ENCODE measurements at places on chromosomes 11 and 22.
A peak's percentile ranks its signal among the peaks of the same experiment; 100 is the strongest.

GRCh38 chr11:62654297-62654696 is 1.2 kb upstream of the INTS5 start:
- no peak for DNase-seq

DNA sequence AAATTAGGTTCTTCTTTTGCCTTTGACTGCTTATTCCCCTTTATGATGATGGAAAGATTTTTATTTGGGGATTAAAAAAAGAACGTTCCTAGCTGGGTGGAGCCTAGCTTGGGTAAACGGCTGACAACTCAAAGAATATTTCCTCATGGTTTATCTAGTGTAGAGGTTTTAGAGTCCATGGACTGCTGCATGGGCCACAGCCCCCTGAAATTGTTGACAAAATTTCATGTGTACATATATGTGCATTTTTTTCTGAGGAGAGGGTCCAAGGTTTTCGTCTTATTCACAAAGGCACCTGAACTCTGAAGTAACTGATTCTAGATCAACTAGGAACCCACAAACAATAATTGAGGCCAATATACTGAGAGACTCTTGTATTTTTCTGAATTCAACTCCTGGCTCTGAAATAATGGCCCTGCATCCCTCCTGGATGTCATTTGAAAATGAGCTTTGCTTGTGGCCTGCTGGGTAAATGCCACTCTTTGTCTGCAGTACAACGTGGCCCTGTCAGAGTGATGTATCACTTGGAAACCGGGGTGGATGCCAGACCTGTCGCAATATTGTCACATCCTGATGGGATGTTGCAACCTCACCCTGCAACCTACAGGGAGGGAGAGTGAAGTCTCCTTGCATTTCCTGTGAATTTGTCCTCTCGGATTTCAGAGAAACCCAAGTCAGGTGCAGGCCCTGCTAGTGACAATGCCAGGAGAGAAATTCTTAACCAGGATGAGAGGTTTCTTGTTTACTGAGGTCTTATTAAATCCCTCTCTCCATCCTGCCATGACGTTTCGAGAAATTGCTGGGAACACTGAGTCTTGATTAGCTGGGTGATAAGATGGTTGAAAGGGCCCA is 33.8 kb downstream of the EHF start:
- no peak for DNase-seq

GRCh38 chr11:132072044-132072857 is 701.8 kb downstream of the NTM start:
- no peak for DNase-seq

DNA sequence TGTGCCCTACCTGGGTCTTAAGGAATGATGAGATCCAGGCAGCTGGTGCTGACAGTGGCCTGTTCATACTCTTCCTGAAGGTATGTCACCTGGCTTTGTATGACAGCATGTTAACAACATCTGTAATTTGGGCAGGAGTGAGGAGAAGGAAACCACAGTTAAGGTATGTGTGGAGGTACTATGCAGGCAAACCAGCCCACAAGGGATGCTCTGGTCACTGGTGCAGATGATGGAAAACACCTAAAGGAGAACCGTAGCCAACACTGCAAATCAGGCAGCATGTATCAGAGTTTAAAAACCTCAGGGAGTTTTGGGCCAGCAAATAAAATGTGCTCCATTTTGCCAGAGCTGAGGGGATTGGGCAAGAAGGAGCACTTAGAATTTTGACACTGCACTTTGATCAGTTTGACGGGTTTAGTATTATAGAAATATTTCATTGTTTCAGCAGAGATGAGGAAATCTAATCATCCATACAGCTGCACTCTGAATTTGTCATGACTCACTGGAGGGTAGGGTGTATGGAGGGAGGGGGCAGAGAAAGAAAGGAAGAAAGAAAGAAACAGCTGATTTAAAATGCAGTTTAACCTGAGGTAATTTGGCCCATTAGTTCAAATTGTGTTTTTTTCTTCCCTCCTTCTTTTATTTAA is 260.9 kb downstream of the KIRREL3 start:
- no peak for DNase-seq

DNA sequence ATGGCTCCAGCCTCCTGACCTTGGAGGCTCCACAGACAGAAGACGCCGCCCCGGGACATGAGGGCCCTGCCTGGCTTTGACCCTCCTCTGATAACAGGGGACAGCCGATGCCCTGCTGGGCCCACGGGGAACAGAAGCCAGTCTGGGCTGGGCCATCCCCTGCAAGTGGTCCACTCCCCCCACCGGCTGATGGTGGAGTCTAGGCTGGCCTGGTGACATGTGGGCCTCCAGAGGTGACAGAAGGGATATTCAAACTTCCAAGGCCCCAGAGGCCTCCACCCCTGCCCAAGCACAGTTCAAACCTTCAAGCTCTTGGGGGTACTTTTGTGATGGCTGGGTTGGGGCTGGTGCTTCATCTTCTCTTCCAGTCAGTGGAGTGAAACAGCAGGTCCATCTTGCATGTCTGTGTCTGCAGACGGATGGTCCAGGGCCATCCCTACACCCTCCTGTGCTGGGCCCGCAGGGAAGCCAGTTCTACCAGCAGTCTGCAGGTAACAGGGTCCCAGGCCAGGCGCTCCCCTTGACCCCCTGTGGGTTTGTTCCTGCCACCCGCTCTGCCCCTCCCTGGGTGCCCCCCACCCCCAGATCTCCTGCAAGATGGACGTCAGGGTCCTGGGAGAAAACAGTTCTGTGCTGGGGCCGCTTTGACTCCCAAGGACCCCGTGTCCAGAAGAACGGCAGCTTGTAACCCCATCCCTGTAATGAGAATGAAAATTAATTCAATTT is 929.9 kb downstream of the BRD1 start:
- no peak for DNase-seq

DNA sequence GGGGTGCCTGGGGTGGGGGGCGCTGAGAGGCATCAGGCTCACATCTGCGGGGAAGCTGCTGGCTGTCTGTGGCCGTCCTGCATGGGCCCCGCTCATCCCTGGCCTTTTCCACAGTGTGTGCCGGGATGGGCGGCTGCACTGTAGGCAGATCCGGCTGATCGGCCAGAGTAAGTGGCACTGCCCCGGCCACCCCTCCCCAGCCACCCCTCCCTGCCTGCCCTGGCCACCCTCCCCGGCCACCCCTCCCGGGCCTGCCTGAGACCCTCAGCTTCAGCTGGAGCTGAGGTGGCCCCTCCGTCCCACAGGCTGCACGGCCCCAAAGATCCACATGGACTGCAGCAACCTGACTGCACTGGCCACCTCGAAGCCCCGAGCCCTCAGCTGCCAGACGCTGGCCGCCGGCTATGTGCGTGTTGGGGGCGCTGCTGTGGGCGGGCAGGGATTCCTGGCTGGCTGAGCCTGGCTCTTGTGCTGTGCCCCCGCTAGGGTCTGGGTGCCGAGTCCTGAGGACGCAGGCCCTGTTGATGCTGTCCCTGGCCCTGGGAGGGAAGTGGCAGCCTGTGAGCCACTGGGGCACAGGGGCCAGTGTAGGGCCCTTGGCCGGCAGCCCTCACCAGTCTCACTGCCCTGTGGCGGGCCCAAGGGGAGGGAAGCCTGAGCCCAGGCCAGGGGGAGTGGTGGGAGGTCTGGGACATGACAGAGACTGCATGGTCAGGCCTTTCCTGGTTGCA is 10.9 kb downstream of the MUC2 start:
- DNase-seq: peak; percentile 12

- DNase-seq: no peak
Observed at GRCh38 chr22:35039625-35040024, 26.3 kb upstream of the ISX start.

DNA sequence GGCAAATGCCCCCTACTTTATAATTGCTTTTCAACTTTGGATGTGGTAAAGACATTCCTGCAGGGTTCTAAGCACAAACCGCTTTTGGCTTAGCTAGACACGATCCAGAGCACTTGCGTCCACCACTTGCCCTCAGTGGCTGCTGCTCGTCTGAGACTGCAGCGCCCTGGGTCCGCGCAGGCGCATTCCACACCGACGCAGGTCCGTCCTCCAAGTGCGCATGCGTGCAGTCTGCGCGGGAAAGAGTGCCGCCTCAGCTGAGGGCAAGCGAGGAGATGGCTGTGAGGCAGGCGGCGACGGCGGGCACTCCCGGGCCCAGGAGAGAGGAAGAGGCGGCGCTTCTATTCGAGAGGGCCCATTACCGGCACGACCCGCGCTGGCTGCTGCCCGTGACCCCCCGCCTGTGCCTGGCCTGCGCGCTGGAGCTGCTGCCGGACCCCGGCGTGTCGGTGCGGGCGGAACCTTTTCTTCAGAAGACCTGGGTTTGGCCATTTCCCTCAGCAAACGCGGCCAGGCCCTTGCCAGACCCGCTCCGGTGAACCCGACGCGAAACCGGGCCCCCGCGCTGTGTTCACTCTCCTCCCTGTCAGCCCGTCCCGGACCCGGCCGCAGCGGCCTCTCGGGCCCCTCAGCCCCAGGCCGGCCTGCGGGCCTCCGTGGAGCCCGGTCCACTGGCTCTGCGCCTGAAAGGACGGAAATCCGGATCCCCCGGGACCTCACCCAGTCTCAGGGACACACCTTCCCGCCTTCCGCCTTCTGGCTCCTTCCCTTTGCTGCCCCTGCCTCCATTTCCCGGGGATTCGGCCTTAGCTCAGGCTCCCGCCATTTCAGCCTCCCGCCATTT is at the start of gene MEI1:
Gene MEI1 (plus strand): TSS at position 240 of the 844 bp plus-strand sequence. CDS start 36 bp downstream, at position 276.
- DNase-seq: no peak

GRCh38 chr11:18615628-18616392 is 16.2 kb downstream of the MISFA start:
- no peak for DNase-seq

GRCh38 chr11:27464909-27465308 is 7.7 kb downstream of the LGR4 start:
- no peak for DNase-seq

- no peak for DNase-seq
Observed at GRCh38 chr11:69382131-69383128, 88.5 kb downstream of the MYEOV start.

- no peak for DNase-seq
Observed at GRCh38 chr11:131864228-131864627, 493.8 kb downstream of the NTM start.

Data from mesothelial cell of epicardium (in vitro differentiated cells).